ENCODE measurements at places on chromosomes 12 and 14.

GRCh38 chr12:95191060-95191696, 26.1 kb downstream of the FGD6 start:
- no peak for DNase-seq

DNA sequence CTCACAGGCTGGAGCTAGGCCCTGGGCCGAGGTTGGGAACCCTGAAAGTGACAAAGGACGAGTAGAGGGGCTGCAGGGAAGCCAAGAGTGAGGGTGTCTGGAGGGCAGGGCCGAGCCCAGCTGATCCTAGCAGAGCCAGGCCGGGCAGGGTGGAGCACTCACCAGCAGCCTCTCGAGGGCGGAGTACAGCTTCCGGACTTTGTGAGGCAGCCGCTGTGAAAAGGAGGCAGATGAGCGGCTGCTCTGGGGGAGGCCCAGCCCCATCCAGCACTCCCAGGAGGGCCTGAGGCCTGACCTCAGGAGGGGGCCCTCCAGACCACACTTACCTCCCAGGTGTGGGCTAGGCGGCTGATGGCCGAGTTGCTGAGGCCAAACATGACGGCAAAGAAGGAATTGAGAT, 14.7 kb upstream of the ENDOU start:
- no peak for DNase-seq

GRCh38 chr12:46771268-46771827, 54.4 kb downstream of the SLC38A4 start:
- peak; percentile 49 for DNase-seq

DNA sequence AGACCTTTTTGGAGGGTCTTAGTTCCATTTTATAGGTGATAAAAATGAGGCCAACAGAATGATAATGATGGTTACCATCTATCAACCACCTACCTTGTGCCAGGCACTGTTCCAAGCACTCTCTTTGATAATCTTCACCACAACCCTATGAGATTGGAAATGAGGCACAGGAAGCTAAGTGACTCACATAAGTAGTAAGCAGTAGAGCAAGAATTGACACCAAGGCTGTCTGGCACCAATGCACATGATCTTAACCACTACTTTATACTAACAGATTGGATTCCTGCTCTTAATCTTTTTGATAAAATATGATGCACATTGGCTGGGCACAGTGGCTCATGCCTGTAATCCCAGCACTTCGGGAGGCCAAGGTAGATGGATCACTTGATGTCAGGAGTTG, 91.4 kb downstream of the DRAM1 start:
- no peak for DNase-seq

DNA sequence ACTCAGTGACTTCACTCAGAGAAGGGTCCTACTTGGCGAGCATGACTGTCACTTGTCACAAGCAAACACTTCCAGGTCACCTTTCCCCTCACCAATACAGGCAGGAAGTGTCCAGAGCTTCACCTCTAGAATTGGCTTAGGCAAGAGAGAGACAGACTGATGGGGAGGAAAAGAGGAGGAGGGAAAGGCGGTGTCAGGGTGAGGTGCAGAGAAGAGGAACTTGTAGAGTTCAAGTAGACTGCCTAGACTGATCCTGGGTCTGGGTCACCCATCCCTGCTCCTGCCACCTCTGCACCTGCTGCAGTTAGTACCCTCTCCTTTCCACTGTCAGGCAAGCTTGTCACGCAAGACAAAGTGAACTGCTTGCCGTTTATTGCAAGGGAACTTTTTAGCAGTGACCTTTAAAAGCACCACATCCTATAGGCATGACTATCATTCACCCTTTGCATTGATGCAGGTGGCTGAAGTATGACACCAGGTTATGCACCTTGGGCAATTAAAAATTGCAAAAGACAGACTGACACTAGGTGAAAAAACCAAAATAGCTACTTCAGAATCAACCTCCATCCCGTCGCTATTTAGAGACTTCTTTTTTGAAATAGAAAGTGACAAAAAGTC, 292.4 kb downstream of the SYT1 start:
- DNase-seq: no peak

GRCh38 chr12:3129301-3130056, 52.3 kb downstream of the TSPAN9 start:
- no peak for DNase-seq

- no peak for DNase-seq
Measured at GRCh38 chr14:59755409-59756135, 115.0 kb downstream of the RTN1 start.

GRCh38 chr12:2248901-2249381, 196.2 kb downstream of the CACNA1C start:
- no peak for DNase-seq

GRCh38 chr12:38601949-38602348, 285.4 kb downstream of the ALG10B start:
- DNase-seq: no peak

GRCh38 chr14:42002141-42002540, 395.5 kb downstream of the LRFN5 start:
- DNase-seq: no peak

DNA sequence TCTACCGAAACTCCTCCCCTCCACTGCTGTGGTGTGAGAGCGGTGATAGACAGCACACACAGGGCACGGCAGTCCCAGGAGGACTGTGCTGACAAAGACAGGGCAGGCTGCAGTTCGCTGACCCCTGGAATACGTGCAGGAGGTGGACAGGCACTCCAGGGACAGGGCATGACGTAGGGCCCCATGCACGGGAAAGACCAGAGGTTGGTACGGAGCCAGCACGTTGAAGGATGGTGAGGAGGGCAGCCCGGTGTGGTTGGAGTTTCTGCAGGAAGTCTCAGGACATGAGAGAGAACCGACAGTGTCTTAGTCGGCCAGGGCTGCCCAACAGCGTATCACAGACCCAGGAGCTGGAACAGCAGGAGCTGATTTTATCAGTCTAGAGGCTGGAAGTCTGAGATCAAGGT, 254.2 kb upstream of the FKBP4 start:
- DNase-seq: no peak

- peak; percentile 80 for DNase-seq
Measured at GRCh38 chr12:5432011-5432400, at the start of gene NTF3. Gene NTF3, plus strand, starts transcription at chr12:5432108. Its CDS starts 217 bp downstream, at chr12:5432325.

DNA sequence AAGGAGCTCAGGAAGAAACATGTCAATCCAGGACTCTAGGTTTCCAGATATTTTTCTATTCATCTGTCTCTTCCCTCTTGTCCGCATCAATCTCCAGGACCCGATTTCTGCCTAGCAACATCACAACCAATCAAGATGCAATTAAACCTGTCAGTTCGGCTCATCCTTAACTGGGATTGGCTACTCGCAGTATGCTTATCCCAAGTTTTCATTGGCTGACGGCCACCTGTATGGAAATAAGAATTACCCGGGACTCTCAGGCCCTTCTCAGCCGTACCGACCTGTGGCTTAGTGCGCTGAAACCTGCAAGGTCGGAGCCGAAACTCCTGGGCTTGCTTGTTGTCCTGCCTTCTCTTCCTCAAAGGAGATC, 20.4 kb upstream of the ATP5MC2 start:
- DNase-seq: peak; percentile 88

DNA sequence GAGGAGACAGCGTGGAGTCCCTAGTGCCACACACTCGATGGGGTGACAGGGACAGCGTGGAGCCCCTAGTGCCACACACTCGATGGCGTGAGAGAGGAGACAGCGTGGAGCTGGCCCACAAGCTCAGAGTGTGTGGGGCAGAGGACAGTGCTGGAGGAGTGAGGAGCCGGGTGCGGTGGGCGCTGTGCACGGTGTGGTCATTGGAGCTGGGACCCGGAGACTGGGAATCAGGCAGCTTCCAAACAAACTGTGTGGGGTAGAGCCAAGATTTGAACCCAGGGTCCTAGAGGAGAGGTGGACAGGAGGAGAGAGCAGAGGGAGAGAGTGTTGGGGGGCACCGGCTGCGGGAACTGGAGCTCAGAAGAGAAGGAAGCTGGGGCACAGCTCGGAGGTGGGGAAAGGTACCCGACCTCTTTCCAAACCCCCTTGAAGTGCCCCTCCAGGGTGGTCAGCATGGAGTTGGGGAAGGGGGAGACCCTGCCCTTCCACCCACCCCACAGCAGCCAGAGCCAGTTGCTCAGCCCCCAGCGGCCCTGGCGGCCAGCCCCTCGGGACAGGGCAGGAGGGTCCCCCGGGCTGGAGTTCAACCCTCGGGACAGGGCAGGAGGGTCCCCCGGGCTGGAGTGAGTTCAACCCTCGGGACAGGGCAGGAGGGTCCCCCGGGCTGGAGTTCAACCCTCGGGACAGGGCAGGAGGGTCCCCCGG, 91.0 kb downstream of the NOC4L start:
- DNase-seq: no peak

DNA sequence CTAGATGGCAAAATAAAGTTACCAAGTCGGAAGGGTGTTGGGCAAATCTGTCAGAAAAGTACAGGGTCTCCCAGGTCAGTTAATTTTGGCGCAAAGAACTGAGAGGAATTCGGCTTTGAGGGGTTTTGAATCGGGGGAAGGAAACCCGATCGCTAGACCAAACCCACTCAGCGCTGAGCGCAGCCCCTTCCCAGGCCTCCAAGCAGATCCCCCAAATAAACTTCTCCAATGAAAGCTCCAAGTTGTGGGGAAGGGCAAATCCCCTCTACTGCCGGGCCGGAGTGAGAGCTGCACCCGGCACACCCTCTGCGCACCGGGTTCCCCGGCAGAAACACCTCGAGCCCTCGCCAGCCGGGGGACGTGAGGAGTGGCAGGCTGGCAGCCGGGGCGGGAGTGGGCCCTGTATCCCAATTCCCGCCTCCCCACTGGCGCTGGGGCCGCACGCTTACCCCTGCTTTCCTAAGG, 441 bp downstream of the E2F7 start:
- peak; percentile 36 for DNase-seq

- no peak for DNase-seq
Measured at GRCh38 chr12:104752881-104753280, 205.2 kb downstream of the SLC41A2 start.

- peak; percentile 48 for DNase-seq
Measured at GRCh38 chr12:47591361-47591791, 114.5 kb downstream of the RPAP3 start.

DNA sequence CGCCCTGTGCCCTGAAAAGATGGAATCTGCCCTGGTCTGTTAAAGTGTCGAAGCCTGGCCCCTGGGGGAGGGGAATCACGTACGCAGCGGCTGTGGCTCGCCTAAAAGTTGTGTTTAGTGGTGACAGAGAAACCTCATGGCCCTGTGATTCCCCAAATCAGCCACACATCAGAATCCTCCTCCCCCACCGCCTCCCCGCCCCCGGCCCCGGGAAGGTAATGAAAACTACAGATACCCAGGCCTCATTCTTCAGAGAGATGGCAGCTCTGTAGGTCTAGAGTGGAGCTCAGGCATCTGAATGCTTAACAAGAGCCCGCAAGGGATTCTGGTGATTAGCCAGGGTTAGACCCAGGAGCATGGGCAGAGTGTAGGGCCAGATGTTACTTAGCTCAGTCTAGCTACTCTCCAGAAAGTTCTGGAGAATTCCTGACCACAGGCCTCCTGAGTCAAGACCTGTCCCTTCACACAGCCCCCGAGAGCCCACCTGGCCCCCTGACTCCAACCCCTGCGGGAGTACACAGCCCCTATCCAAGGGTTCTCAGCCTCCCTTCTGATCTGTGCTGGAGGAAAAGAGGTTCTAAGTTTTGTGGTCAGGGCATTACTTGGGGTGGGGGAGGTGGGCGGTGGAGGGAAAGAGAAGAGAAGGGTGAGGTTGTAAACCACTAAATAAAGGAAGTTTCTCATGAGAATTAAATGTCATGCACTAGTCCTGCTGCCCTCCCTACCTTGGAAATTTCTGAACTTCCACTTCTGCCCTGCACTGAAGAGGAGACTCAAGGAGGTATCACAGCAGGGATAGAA, 114.8 kb downstream of the PLXNC1 start:
- DNase-seq: no peak

GRCh38 chr12:23049180-23049579, 424.2 kb downstream of the ETNK1 start:
- DNase-seq: no peak

- no peak for DNase-seq
Measured at GRCh38 chr12:130463275-130463658, 125.6 kb downstream of the PIWIL1 start.

GRCh38 chr12:3627336-3627735, 125.6 kb downstream of the CRACR2A start:
- DNase-seq: no peak

GRCh38 chr12:74514098-74514872, 23.4 kb upstream of the ATXN7L3B start:
- no peak for DNase-seq

DNA sequence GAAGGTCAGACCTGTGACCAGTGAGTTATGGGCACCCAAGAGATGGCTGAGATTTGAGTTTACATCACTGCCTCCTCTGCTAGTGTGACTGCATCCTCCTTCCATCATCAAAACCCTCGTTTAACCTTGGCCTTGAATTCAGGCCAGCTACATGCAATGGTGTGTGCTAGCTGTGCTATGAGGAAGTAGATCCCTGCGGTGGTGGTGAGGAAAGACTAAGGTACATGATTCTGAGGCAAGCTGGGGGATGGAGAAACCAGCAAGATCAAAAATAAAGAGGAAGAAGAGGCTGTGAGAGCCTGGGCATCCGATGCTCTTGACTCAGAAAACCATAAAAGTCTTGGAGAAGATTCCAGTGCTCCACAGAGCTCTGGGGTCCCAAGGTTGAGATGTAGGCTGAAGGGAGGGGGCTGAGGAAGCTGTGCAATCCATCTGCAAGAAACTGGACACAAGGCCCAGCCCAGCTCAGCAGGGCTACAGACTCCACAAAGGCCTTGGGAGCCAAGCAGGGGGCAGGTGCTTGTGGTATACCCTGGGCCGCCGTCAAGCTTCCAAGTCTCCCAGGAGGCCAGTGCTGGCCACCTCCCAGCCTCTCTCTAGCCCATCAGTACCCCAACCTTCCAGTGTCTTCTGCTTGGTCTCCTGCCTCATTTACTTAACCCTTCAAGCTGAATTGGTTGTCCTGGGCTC, 774.8 kb downstream of the VRK1 start:
- no peak for DNase-seq

DNA sequence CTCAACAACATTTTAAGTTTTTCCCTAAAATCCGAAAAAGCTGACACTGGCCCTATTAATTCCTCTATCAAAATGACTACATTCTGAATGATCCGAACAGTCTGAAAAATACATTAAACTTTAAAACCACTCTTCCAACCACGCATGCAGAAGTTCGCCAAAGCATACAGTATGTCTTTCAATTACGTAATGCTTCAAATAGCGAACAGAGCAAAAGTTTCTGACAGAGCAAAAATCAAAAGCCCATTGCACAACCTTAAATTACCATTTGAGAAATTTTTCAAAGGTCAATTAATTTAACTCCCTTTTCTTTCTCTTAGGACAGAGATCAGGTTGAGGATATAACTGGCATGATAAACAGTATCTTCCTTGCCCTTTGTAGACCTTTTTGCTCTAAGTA, 33.2 kb downstream of the LRIG3 start:
- no peak for DNase-seq

- DNase-seq: no peak
Measured at GRCh38 chr12:103498990-103499389, 3.2 kb upstream of the C12orf42 start.

DNA sequence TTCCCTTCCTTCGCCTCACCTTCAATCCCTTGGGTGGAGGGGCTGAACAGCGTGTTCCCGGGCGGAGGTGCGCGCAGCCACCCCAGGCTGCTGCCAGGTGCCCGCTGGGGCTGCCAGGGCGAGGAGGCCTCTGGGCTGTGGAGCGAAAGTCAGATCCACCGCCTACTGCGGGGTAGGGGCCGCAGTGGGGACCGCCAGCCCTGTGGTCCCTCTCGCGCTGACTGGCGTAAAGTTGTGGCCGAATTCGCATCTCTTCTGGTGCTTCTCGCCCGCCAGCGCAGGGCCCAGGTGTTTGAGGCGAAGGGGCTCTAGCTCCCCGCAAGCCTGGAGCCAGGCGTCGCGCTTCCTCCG, 6.9 kb upstream of the HOXC4 start:
- no peak for DNase-seq

All from AG08395 (cell line).